Astrocyte of the spinal cord (primary cell): ENCODE measurements at places on chromosomes 5 and 9.

DNA sequence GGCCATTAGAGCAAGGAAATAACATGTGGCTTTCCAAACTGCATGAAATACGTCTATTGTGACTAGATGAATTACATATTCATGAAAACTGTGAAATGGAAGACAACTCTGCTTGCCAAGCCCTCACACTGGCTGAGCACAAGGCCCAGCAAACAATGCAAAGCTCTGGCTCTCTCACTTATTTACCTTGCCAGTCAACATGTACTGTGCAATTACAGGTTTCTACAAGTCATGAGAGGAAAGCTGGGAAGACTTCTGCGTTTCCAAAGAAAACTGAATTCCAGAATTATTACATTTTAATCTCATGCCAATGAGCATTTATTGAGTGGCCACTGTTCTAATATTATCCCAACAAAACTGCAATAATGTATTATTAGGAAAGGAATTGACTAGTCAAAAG, 12.1 kb upstream of the C5orf63 start:
- no peak for DNase-seq

GRCh38 chr9:97740848-97741821, 44.0 kb upstream of the XPA start:
- peak; percentile 52 for DNase-seq

DNA sequence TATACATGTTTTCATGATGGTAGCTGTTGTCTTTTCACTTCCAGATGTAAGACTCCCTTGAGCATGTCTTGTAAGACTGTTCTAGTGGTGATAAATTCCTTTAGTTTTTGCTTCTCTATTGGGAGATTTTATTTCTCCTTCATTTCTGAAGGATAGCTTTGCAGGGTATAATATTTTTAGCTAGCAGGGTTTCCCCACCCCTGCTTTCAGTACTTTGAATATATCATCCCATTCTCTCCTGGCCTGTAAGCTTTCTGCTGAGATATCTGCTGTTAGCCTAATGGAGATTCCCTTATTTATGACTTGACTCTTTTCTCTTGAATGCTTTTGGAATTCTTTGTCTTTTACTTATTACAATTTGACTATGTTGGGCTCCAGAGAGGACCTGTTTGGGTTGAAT, 211.0 kb downstream of the GDNF start:
- no peak for DNase-seq

GRCh38 chr9:31983895-31984294, 400.5 kb upstream of the ACO1 start:
- DNase-seq, result no peak

DNA sequence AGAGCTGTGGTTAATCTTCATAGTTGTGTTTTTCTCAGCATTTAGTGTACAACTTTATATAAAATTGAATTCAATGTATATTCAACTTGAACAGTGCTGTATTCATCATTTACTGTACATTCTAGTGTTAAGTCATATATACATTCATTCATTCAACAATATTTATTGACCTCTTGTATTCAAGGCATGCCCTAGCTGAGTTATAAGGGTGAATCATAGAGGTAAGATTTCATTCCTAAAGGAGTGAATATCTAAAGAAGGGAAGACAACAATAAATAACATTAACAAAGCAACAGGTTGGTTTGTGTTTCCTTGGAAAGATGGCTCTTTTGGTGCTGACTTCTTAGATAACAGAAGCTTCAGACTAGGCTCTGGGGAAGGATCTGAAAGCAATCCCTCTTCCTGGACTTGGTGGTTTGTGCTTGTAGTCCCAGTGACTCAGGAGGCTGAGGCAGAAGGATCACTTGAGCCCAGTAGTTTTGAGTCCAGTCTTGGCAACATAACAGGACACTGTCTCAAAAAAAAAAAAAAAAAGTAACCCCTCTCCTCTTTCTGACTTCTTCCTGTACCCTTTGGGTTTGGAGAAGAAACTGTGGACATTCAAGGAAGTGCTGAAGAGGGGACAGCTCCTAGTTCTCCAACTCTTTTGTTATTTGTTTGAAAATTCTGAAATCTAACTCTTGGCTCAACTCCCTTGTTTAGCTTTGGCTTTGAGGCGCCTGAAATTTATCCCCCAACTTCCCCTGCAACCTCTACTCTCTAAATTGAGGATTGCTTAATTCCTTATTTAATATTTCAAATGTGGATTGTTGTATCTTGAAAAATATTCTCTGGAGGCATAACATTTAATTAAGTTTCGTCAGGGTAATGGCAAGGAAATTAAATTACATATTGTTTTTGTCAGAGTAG, 80.2 kb downstream of the OSTF1 start:
- no peak for DNase-seq

GRCh38 chr5:157721159-157721558, 10.1 kb upstream of the THG1L start:
- DNase-seq, result no peak

- peak; percentile 39 for DNase-seq
These were observed 35.3 kb upstream of the PLPP1 start for GRCh38 chr5:55570026-55570425.

- no peak for DNase-seq
These were observed 31.6 kb upstream of the N4BP3 start for GRCh38 chr5:178081571-178082243.

- no peak for DNase-seq
These were observed 71.8 kb upstream of the TAF11L2 start for GRCh38 chr5:17426104-17426749.

DNA sequence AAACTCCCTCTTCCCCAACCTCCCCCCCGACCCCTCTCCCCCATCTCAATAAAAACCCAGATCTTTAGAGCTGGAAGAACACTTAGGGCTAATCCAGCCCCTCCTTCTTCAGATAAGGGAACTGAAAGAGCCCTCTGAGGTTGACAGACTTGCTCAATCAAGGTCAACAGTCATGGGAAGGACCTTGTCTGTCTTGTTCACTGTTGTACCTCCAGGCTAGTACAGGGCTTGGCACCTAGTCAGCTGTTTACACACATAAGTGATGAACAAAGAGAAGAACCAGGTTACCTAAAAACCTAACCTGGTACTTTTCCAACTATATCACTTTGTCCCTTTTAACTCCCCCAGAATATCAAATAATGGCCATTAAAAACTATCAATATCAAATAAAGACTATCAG, 2.4 kb downstream of the TTC39B start:
- DNase-seq, result no peak

DNA sequence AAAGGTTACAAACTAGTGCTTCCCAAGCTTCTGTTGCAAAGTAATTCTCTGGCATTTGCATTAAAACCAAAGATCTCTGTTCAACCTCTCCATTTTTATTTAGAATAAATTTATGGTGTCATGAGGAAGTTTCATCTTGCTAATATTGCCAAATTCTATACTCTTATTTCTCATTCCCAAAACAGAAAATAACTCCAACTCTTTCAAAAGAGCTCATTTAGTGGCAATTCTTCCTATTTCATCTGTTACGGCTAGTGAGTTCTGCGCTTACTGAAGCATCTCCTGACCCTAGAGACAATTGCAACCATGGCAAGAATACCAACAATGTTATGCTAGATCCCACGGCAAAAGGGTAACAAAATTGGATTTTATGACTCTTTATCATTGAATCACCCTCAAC, 97.0 kb downstream of the HINT1 start:
- DNase-seq, result no peak

- peak; percentile 100 for DNase-seq
These were observed 24.3 kb upstream of the PTGES start for GRCh38 chr9:129776938-129777768.

- no peak for DNase-seq
These were observed 1.6 kb upstream of the DHFR start for GRCh38 chr5:80656425-80656824.

GRCh38 chr9:24932785-24933184, 387.1 kb upstream of the IZUMO3 start:
- no peak for DNase-seq

DNA sequence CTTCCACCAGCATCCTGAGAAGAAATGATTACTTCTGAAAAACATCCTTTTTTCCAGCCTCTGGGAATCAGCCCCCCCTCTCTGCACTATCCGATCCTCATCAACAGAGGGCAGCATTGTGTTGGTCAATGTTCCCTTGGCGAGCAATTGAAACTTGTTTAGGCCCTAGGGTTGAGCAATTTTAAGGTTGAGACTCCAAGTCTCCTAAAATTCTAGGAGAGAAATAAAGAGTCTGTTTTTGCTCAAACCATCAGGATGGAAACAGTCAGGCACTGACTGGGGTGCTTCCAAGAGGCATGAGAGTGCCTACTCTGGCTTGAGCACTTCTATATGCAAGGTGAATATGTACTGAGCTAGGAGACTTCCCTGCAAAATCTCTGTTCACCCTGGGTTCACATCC, 12.4 kb upstream of the CYFIP2 start:
- peak; percentile 53 for DNase-seq

GRCh38 chr5:78056901-78057514, 237.5 kb downstream of the AP3B1 start:
- DNase-seq, result peak; percentile 10

GRCh38 chr5:37938076-37938852, 98.4 kb upstream of the GDNF start:
- DNase-seq, result no peak
